H9 (cell line): ENCODE measurements at places on chromosomes 7 and 10. TPM values are rescaled to one million over a fixed set of nuclear protein-coding genes. Genes with fewer than 3 reads are reported as not detected.
A peak's percentile ranks its signal among the peaks of the same experiment; 100 is the strongest.

VSIR gene
- 0.11 and 0.31 TPM in 2 replicates for total RNA-seq

FAM25C gene
- not detected in 2 replicates for total RNA-seq

NME8 gene
- 0.33 TPM in 1 of 2 replicates, not detected in the other for total RNA-seq

GJC3 gene
- 1.4 and 2.3 TPM in 2 replicates for total RNA-seq

HOXA10 gene
- not detected in 2 replicates for total RNA-seq

C10orf67 gene
- total RNA-seq, result not detected in 2 replicates

COL13A1 gene
- 3.1 and 3.6 TPM in 2 replicates for total RNA-seq

COL1A2 gene
- 42.1 and 42.8 TPM in 2 replicates for total RNA-seq

FBXL13 gene
- total RNA-seq, result 3.8 and 4.4 TPM in 2 replicates

EN2 gene
- 0.07 and 0.15 TPM in 2 replicates for total RNA-seq

ACBD7 gene
- total RNA-seq, result 22.0 and 25.0 TPM in 2 replicates

GRCh38 chr7:19587291-19587690, 121.5 kb downstream of the POLR1F start:
- H3K4me1 ChIP-seq, result no peaks in the 10 kb centered on the region
- H3K27me3 ChIP-seq, result no peaks in the 10 kb centered on the region
- no peak overlapping the region for H3K27ac ChIP-seq
- peak; percentile 36 for DNase-seq
- no peaks in the 10 kb centered on the region for H3K36me3 ChIP-seq
- no peak overlapping the region for H3K4me3 ChIP-seq

- H3K4me3 ChIP-seq, result no peak overlapping the region
- H3K27ac ChIP-seq, result no peak overlapping the region
- no peaks in the 10 kb centered on the region for H3K36me3 ChIP-seq
Measured at GRCh38 chr7:116337018-116337417, 126.7 kb downstream of the TES start.

GRCh38 chr10:85149766-85150165, 821.4 kb downstream of the CCSER2 start:
- no peaks in the 10 kb centered on the region; the same call in 1 of the 2 replicates for H3K4me1 ChIP-seq
- DNase-seq, result no peak
- H3K36me3 ChIP-seq, result peaks cover 9% of the 10 kb centered on the region; the same call in 1 of the 2 replicates

DNA sequence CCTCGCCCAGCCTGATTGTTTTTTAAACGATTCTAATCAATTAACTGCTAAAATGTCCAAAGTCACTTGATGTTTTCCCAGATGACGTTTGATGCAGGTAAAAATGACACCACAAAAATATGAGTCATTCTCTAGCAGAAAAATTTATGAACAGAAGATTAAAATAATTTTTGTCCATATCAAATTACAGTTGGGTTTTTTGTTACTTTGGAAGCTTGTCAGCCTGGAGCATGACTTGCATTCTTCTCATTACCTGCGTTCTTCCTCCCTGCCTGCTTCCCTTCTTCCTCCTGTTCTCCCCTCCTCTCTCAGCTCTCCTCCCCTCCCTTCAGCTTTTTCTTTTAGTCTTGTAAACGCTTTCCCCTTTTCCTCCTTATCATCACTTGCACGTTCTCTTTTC, 18.7 kb downstream of the IL15RA start:
- H3K27ac ChIP-seq, result no peak overlapping the region
- no peaks in the 10 kb centered on the region for H3K27me3 ChIP-seq
- DNase-seq, result no peak
- H3K36me3 ChIP-seq, result no peaks in the 10 kb centered on the region
- no peak overlapping the region for H3K4me3 ChIP-seq

DNA sequence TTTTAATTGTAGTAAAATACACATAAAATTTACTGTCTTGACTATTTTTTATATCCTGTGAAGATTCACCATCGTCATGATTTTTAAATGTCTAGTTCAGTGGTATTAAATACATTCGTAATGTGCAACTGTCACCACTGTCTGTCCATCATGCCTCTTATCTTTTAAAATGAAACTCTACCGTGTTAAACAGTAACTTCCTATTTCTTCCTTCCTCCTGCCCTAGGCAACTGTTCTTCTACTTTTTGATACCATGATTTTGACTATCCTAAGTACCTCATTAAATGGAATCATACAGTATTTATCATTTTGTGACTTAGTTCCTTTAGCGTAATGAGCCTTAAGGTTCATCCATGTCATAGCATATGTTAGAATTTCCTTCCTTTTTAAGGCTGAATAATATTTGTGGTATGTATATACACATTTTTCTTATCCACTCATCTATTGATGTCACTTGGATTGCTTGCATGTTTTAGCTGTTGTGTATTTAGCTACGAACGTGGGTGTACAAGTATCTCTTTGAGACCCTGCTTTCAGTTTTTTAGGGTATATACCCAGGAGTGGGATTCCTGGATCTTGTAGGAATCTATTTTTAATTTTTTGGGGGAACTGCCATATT, 13.5 kb downstream of the SLK start:
- no peaks in the 10 kb centered on the region for H3K27me3 ChIP-seq
- no peak overlapping the region for H3K27ac ChIP-seq
- no peaks in the 10 kb centered on the region for H3K36me3 ChIP-seq
- no peak overlapping the region for H3K4me3 ChIP-seq

DNA sequence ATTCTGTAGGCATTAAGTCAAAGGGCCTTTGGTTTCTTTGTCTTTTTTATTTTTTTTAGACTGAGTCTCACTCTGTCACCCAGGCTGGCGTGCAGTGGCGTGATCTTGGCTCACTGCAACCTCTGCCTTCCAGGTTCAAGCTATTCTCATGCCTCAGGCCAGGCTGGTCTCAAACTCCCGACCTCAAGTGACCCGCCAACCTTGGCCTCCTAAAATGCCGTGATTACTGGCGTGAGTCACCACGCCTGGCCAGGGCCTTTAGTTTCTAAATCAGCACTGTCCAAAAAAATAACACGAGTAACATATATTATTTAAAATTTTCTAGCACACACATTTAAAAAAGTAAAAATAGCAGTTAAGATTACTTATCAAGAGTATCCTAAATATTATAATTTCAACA, 11.1 kb upstream of the ACSL5 start:
- no peak for DNase-seq
- no peaks in the 10 kb centered on the region for H3K4me1 ChIP-seq
- H3K4me3 ChIP-seq, result no peak overlapping the region
- no peak overlapping the region for H3K27ac ChIP-seq
- H3K36me3 ChIP-seq, result no peaks in the 10 kb centered on the region

DNA sequence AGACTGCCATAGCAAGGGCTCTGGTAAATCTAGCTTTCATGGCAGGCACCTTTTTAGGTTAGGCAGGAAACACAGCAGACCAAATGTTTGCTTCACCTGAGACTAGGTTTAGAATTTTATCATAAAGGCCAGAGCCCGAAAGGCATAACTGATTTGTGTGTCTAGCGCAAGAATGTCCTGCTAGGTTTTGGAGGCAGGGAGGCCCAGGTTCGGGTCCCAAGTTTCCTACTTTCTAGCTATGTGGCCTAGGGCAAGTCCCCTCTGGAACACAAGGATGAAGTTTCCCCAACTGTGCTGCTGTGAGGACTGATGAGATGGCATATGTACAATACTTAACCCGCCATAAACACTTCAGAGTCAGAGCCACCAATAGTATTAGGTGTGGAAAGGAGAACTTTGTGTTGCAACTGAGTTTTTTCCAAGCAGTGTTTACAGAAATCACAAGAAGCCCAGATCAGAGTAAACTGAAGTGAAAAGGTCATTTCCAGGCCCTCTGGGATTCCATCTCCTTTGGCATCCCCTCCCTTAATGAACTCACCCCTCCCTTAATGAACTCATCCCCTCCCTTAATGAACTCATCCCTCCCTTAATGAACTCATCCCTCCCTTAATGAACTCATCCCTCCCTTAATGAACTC, 244.9 kb downstream of the SKAP2 start:
- H3K27me3 ChIP-seq, result no peaks in the 10 kb centered on the region
- H3K36me3 ChIP-seq, result no peaks in the 10 kb centered on the region
- H3K4me1 ChIP-seq, result peaks cover 3% of the 10 kb centered on the region; the same call in 1 of the 2 replicates

- no peak overlapping the region for H3K27ac ChIP-seq
- H3K4me3 ChIP-seq, result no peak overlapping the region
- no peak for DNase-seq
- H3K27me3 ChIP-seq, result no peaks in the 10 kb centered on the region
Measured at GRCh38 chr10:58725901-58726300, 213.2 kb downstream of the BICC1 start.

GRCh38 chr10:69232252-69232651, 12.1 kb downstream of the HKDC1 start:
- no peaks in the 10 kb centered on the region for H3K36me3 ChIP-seq
- no peak overlapping the region for H3K27ac ChIP-seq
- H3K27me3 ChIP-seq, result no peaks in the 10 kb centered on the region; the same call in 1 of the 2 replicates
- H3K4me1 ChIP-seq, result peaks cover 6% of the 10 kb centered on the region; the same call in 1 of the 2 replicates
- H3K4me3 ChIP-seq, result no peak overlapping the region; the same call in 2 of the 3 replicates

DNA sequence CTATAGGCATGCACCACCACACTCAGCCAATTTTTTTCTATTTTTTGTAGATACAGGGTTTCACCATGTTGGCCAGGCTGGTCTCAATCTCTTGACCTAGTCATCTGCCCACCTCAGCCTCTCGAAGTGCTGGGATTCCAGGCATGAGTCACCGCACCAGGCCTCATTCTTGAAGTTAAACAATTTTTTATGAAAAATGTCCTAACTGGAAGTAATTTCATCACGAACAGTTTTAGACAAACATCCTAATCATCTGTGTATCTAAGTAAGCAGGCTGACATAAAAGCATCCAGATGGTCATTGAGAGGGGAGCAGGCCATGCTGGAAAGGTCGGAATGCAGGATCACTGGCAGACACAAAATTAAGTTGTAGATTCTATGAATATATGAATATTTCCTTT, 269.1 kb downstream of the ZMYND11 start:
- H3K36me3 ChIP-seq, result 0 out of 2 replicates have a peak, but pooled peaks cover 1% of the 10 kb centered on the region
- no peak overlapping the region for H3K27ac ChIP-seq
- H3K27me3 ChIP-seq, result no peaks in the 10 kb centered on the region
- no peak for DNase-seq
- H3K4me1 ChIP-seq, result no peaks in the 10 kb centered on the region

DNA sequence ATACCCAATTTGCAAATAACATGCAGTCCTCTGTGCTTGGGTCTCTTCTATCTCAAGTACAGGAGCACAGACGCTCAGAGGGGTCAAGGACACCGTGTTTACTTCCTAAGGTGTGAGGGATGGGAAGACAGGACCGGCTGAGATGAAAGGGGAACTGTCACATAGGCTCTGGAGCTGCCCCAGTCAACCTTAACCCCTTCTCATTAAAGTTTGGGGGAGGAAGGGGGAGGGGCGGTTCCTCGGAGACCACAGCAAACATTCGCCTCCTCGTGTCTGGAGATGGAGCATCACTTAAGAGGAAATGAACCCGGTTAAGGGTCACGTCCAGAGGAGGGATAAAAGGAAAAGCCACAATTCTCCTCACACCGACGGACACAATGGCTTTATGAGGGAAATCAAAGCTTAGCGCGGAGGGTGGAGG, 1.1 kb downstream of the SH3PXD2A start:
- peak overlapping the region; percentile 73 for H3K4me3 ChIP-seq
- DNase-seq, result peak; percentile 51
- H3K4me1 ChIP-seq, result no peaks in the 10 kb centered on the region
- H3K27me3 ChIP-seq, result peaks cover 2% of the 10 kb centered on the region; the same call in 1 of the 2 replicates
- no peaks in the 10 kb centered on the region; the same call in 2 of the 3 replicates for H3K36me3 ChIP-seq

DNA sequence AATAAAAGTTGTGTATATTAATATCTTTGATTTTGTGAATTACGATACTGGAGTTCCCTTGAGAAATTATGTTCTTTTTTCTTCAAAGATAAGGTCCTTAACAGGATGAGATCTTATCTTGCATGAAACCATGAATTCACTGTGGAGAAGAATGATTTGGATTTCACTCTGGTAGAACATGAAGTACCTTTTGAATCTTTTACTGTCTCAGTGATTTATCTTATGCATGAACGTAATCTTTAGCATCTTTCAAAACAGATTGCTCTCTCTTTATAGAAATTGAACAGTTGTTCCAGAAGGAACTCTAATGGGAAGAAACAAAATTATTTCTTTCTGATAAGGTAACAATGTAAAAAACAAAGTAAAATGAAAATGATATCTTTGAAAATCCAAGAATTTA, 11.0 kb upstream of the ZNF438 start:
- no peaks in the 10 kb centered on the region for H3K27me3 ChIP-seq
- no peak overlapping the region for H3K4me3 ChIP-seq
- H3K36me3 ChIP-seq, result no peaks in the 10 kb centered on the region
- no peak for DNase-seq
- no peak overlapping the region for H3K27ac ChIP-seq

DNA sequence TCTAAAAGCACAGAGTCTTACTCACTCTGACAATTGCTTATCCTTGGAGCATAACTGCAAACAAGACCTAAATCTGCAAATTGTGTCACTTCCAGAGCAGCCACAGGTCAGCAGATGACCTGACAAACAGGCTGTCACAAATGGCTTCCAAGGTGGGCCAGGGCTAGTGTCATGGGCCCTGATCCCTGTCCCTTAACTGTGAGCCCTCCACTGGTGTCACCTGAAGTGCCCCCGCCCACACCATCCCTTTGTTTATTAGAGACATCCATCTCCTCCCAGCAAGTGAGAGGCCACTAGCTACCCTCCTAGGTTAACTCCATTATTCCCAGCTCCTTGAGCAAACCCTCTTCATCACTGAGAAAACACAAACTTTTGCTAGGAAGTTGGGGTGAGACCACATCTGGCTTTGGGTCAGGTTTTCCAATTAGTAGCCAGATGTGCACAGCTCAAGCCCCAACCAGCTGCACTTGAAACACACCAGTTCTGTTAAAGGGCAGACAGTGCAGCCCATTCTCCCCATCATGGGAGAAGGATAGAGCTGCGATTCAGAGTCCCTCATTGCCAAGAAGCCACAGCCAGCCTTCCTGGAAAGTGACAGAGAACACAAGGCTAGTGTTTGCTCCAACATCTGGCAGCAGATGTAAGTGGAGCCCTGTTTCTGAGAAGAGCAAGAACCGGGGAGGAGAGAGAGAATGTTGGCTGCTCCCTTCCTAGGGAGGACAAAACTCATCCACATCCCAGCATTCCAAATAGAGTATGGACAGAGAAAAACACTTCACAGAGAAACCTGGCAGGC, 75.7 kb upstream of the NANOS1 start:
- H3K4me3 ChIP-seq, result no peak overlapping the region
- no peaks in the 10 kb centered on the region for H3K27me3 ChIP-seq
- H3K4me1 ChIP-seq, result no peaks in the 10 kb centered on the region

- no peaks in the 10 kb centered on the region for H3K27me3 ChIP-seq
- no peak overlapping the region for H3K27ac ChIP-seq
- H3K4me1 ChIP-seq, result no peaks in the 10 kb centered on the region; the same call in 1 of the 2 replicates
Measured at GRCh38 chr7:119562839-119563238, 710.1 kb upstream of the KCND2 start.

- no peak for DNase-seq
- no peak overlapping the region for H3K4me3 ChIP-seq
- H3K27ac ChIP-seq, result no peak overlapping the region
- no peaks in the 10 kb centered on the region for H3K4me1 ChIP-seq
- H3K36me3 ChIP-seq, result peaks cover 11% of the 10 kb centered on the region; the same call in 1 of the 2 replicates
- H3K27me3 ChIP-seq, result no peaks in the 10 kb centered on the region
Measured at GRCh38 chr7:111215550-111215949, 124.6 kb downstream of the LRRN3 start.

DNA sequence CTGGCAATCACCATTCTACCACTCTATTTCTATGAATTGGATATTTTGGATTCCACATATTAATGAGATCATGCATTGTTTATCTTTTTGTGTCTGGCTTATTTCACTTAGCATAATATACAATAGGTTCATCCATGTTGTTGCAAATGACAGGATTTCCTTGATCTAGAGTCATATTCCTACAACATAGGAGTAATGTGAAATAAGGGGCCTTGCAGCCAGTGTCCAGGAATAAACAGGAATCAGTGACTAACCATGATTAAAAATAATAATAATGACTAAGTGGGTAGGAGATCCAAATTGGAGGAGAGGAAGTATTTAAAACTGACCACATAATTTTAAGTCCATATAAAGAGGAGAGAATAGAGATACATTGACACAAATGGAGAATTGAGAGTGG, 49.9 kb downstream of the SCIN start:
- H3K4me1 ChIP-seq, result no peaks in the 10 kb centered on the region
- no peaks in the 10 kb centered on the region for H3K27me3 ChIP-seq
- H3K36me3 ChIP-seq, result no peaks in the 10 kb centered on the region
- no peak overlapping the region for H3K27ac ChIP-seq
- no peak for DNase-seq
